ENCODE measurements at places on chromosomes 13 and 19. TPM values are rescaled to one million over a fixed set of nuclear protein-coding genes. Genes with fewer than 3 reads are reported as not detected.
A peak's percentile ranks its signal among the peaks of the same experiment; 100 is the strongest.

DNA sequence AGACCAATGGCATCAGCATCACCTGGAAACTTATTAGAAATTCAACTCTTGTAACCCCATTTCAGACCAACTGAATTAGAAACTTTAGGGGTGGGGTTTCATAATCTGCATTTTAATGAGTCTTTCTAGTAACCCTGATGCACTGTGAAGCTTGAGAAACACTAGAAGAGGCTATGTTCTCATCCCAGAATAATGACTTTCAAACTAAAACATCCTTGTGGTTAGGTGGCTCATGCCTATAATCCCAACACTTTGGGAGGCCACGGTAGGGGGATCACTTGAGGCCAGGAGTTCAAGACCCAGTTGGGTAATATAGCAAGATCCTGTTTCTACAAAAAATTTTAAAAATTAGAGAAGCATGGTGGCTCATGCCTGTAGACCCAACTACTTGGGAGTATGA, 402.4 kb downstream of the DLEU7 start:
- no peak for DNase-seq
- no peak overlapping the region for H3K4me3 ChIP-seq
- no peak overlapping the region for H3K27ac ChIP-seq
- no peaks in the 10 kb centered on the region for H3K4me1 ChIP-seq
- H3K36me3 ChIP-seq = no peaks in the 10 kb centered on the region

GRCh38 chr19:13747098-13747453, 17.2 kb upstream of the MRI1 start:
- no peaks in the 10 kb centered on the region for H3K36me3 ChIP-seq
- H3K4me3 ChIP-seq = peak overlapping the region; percentile 74
- H3K27ac ChIP-seq = peak overlapping the region; percentile 93
- no peaks in the 10 kb centered on the region for H3K27me3 ChIP-seq

DNA sequence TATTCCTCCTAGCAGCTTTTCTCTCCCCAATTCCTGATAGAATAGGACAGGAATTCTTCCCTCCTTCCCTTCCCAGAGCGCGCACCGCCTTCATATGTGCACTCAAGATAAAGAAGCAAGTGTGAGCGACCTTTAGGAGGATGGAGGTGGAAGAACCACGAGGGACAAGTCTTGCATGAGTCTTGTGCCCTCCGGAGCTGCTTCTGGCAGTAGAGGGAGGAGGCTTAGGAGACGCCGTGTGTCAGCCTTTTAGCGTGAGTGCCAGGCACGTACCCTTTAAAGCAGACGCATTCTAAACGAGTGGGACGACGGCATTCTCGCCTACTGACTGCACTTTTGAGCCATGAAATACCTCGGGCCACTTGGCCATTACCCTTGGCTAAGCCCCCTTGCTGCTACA, 95.4 kb upstream of the RAP2A start:
- no peak overlapping the region for H3K4me3 ChIP-seq
- H3K4me1 ChIP-seq = no peaks in the 10 kb centered on the region
- no peaks in the 10 kb centered on the region for H3K27me3 ChIP-seq
- H3K36me3 ChIP-seq = no peaks in the 10 kb centered on the region
- H3K27ac ChIP-seq = peak overlapping the region; percentile 82
- DNase-seq = no peak

ZNF578 gene
- total RNA-seq = 1.4 TPM

- peaks cover 9% of the 10 kb centered on the region for H3K4me1 ChIP-seq
- H3K27me3 ChIP-seq = no peaks in the 10 kb centered on the region
- H3K4me3 ChIP-seq = no peak overlapping the region
- no peak for DNase-seq
Observed at GRCh38 chr19:11014403-11014911, 53.6 kb downstream of the SMARCA4 start.

SIRT6 gene
- 25.6 TPM for total RNA-seq

DNA sequence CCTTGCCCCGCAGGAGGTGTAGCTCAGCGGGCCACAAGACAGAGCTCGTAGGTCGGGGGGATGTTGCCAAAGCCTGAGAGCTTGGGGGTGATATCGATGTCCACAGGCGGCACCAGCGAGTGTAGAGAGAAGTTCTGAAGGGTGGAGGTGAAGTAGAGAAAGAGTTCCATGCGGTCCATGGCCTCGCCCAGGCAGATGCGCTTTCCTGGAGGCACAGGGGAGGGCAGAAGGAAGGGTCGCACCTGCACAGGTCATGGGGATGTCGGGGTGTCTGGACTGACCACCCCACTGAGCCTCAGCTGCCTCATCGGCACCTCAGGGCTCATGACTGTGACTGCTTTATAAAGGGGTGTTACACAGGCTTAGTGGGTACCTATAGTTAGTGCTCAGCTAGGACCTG, 37.8 kb upstream of the CYP2A13 start:
- no peak overlapping the region for H3K4me3 ChIP-seq
- H3K4me1 ChIP-seq = no peaks in the 10 kb centered on the region
- H3K27ac ChIP-seq = no peak overlapping the region
- DNase-seq = no peak
- no peaks in the 10 kb centered on the region for H3K36me3 ChIP-seq

- H3K27ac ChIP-seq = no peak overlapping the region
- peaks cover 10% of the 10 kb centered on the region for H3K36me3 ChIP-seq
- H3K4me1 ChIP-seq = no peaks in the 10 kb centered on the region
- DNase-seq = no peak
Observed at GRCh38 chr19:5664515-5664914, 15.8 kb downstream of the MICOS13 start.

DNA sequence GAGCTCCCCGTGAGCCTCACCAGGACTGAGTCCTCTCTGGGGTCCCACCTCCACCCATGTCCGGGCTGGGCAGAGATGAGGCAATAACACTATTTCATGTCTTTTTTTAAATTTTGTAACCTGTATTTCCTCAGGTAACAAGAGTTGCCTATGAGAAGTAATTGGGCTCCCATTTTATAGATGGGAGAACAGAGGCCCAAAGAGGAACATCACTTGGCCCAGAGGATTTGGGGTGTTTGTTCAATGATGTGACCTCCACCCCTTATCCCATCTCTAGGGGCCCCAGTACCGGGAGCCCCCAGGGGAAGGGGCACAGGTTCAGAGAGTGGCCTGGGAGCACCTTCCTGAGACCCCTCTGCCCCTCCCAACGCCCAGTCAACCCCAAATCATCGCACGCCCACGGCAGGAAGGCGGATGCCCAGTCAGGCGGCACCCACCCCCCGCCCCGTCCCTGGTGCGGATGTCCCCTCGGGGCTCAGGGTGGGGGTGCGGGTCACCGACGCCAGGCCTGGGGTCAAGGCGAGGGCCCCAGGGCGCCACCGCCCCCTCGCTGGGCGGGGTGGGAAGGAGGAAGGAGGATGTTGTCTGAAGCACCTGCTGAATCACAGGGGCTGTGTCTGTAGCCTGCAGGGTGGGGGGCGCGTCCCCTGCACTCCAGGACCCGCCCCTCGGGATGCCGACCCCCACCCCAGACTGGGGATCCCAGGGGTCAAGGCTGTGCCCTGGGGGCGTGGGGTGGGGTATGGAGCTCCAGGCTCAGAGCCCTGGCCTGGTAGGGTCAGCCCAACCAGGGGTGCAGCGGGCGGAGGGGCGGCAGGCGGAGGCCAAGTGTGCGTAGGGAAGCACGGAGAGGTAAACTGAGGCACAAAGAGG, 9.0 kb upstream of the CIRBP start:
- peak overlapping the region; percentile 57 for H3K4me3 ChIP-seq
- H3K27ac ChIP-seq = peak overlapping the region; percentile 97
- H3K4me1 ChIP-seq = peaks cover 34% of the 10 kb centered on the region
- DNase-seq = no peak
- H3K27me3 ChIP-seq = no peaks in the 10 kb centered on the region

LRRC8E gene
- total RNA-seq = 15.1 TPM

- H3K4me3 ChIP-seq = no peak overlapping the region
- H3K27ac ChIP-seq = no peak overlapping the region
- no peak for DNase-seq
Observed at GRCh38 chr13:60214213-60215055, 50.7 kb upstream of the DIAPH3 start.

DNA sequence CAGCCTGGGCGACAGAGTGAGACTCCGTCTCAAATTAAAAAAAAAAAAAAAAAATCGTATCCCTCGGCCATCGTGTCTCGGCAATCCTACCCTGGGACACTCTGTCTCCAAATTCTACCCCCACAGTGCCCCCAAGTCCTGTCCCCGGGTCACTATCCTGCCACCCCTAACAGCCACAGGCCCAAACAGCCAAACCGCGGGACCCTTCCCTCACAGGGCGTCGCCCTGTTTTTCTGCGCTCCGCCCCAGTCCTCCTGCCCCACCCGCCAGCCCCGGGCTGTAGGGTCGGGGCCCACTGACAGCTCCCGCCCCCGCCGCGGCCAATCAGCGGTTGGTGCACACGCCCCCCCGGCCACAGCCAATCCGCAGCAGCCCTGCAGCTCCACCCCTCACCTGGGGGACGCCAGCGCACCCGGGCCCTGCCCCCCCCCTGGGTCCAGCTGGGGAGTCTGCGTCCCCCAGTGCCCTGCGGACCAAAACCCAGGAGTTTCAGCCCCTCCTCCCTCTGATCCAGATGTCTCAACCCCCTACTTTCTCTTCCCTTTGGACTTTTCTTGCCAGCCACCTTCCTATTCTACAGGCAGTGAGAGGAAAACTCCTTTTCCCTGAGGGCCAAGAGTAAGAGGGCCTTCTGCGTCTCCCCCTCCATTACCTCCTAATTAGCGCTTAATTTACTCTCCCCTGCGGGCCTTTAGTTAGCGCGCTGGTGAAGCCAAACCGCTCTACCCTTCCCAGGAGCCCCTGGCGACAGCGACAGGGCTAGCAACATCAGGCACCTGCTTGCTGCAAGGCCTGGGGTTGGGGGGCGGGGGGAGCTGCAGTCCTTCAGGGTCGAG, 1.5 kb upstream of the BCAT2 start:
- no peaks in the 10 kb centered on the region for H3K36me3 ChIP-seq
- no peaks in the 10 kb centered on the region for H3K27me3 ChIP-seq
- peak overlapping the region; percentile 84 for H3K27ac ChIP-seq
- peak overlapping the region; percentile 89 for H3K4me3 ChIP-seq
- no peaks in the 10 kb centered on the region for H3K4me1 ChIP-seq
- DNase-seq = peak; percentile 85

CIRBP gene
- total RNA-seq = 656 TPM

DNA sequence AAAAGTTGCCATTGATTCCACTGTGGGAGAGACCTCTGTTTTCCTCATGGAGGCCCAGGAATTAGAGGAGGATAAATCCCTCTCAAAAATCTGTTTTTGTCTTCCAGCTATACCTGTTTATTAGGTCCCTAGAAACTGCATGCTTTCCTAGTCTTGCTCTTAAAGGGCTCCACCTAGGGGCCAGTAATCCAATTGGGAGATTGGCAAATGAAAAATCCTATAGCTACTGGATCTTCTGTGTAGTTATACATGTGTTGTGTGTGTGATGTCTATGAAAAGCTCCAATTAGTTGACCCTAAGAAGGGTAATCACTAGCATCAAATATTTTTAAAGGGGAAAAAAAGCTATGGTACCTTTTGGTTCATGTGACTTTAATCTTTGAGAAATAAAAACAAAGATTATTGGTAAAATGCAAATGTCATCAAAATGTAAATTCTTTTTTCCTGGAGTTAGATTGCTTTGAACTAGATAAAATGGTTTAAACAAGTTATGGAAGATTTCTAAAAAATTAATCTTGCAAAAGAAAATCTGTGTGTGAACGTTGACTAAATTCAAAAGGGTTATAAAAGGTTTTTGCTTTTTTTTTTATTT, 63.4 kb upstream of the C1QTNF9B start:
- H3K27me3 ChIP-seq = no peaks in the 10 kb centered on the region
- no peaks in the 10 kb centered on the region for H3K36me3 ChIP-seq
- no peak for DNase-seq

DNA sequence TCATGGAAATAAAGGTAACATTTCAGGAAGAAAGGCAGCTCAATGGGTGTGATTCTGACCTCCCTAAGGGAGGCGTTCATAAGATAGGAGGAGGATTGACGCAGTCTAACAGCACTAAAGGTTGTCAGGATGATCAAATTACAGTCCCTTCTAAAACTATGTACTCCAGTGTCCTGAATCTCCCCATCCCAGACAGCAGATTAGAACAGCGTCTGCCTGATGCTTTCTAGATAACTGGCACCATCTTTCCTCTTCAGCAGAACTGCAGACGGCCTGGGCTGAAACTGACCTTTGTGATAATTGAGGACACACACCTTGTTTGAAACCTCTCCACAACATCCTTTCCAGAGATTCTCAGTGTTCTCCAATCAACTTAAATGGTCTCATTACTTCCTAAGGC, 25.5 kb upstream of the SACS start:
- no peaks in the 10 kb centered on the region for H3K36me3 ChIP-seq
- H3K27ac ChIP-seq = no peak overlapping the region
- no peak overlapping the region for H3K4me3 ChIP-seq
- no peaks in the 10 kb centered on the region for H3K27me3 ChIP-seq
- DNase-seq = no peak
- H3K4me1 ChIP-seq = no peaks in the 10 kb centered on the region

CLEC11A gene
- total RNA-seq = 24.3 TPM

- no peaks in the 10 kb centered on the region for H3K27me3 ChIP-seq
- no peaks in the 10 kb centered on the region for H3K4me1 ChIP-seq
Observed at GRCh38 chr13:110062077-110062776, 244.7 kb downstream of the COL4A1 start.

GRCh38 chr13:80436571-80437169, 95.7 kb upstream of the SPRY2 start:
- no peaks in the 10 kb centered on the region for H3K27me3 ChIP-seq
- no peak for DNase-seq
- H3K36me3 ChIP-seq = no peaks in the 10 kb centered on the region
- H3K4me1 ChIP-seq = no peaks in the 10 kb centered on the region

- H3K27me3 ChIP-seq = no peaks in the 10 kb centered on the region
- peak overlapping the region; percentile 88 for H3K4me3 ChIP-seq
- peak overlapping the region; percentile 93 for H3K27ac ChIP-seq
- peaks cover 7% of the 10 kb centered on the region for H3K4me1 ChIP-seq
- H3K36me3 ChIP-seq = peaks cover 13% of the 10 kb centered on the region
Observed at GRCh38 chr19:55579766-55580621, 654 bp downstream of the ZNF579 start.

TDRD12 gene
- total RNA-seq = not detected

DNA sequence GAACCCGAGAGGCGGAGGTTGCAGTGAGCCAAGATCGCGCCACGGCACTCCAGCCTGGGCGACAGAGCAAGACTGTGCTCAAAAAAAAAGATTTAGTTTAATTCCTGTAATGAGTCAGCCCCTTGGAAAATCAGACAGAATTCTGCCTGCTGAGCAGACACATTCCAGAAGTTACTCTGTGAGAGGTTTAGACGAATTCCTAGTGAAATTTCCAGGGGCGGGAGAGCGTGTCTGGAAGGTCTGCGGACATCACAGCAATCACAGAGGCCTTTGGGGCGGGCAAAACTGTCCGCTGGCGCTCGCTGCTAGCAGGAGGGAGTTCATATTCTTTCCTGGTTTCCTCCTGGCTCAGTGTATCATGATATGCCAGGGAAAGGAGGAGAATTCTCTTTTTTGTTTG, 17.5 kb downstream of the MISP start:
- no peak for DNase-seq
- no peaks in the 10 kb centered on the region for H3K36me3 ChIP-seq
- no peaks in the 10 kb centered on the region for H3K27me3 ChIP-seq
- no peak overlapping the region for H3K4me3 ChIP-seq
- H3K4me1 ChIP-seq = no peaks in the 10 kb centered on the region

ZNF570 gene
- total RNA-seq = 10.8 TPM

GRCh38 chr13:24938966-24939365, 157.0 kb upstream of the PABPC3 start:
- no peaks in the 10 kb centered on the region for H3K4me1 ChIP-seq
- H3K36me3 ChIP-seq = no peaks in the 10 kb centered on the region
- H3K27ac ChIP-seq = no peak overlapping the region
- H3K27me3 ChIP-seq = no peaks in the 10 kb centered on the region

GRCh38 chr19:43430142-43430710, 15.5 kb downstream of the TEX101 start:
- H3K4me1 ChIP-seq = peaks cover 5% of the 10 kb centered on the region
- no peaks in the 10 kb centered on the region for H3K27me3 ChIP-seq
- no peaks in the 10 kb centered on the region for H3K36me3 ChIP-seq
- no peak for DNase-seq
- peak overlapping the region; percentile 60 for H3K27ac ChIP-seq
- H3K4me3 ChIP-seq = no peak overlapping the region

Measured in breast epithelium (tissue), 4 donors.